ENCODE measurements at places on chromosomes 7 and 10.
A peak's percentile ranks its signal among the peaks of the same experiment; 100 is the strongest.

- DNase-seq, result peak; percentile 80
These were observed 1.9 kb downstream of the SLC29A4 start for GRCh38 chr7:5284304-5285281.

- DNase-seq, result no peak
These were observed 69.2 kb upstream of the EFCAB10 start for GRCh38 chr7:105650382-105650970.

- no peak for DNase-seq
These were observed 1177.4 kb upstream of the PHF14 start for GRCh38 chr7:9796241-9796640.

GRCh38 chr10:16016688-16017087, 156.4 kb upstream of the MINDY3 start:
- no peak for DNase-seq

DNA sequence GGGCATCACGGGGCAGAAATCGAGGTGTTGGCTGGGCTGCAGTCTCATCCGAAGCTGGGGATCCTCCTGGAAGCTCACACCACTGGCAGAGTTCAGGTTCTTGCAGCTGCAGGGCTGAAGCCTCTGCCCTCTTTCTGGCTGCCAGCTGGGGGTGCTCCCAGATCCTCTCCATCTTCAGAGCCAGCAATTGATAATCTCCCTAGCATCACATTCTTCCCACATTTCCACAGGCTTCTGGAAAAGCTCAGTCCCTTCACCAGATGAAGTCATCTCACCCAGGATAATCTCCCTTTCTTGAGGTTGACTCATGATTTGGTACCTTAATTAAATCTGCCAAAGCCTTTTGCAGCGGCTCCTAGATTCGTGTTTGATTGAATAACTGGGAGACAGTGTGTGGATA, 55.2 kb downstream of the NRP1 start:
- DNase-seq, result no peak

GRCh38 chr10:131198401-131198800, 113.1 kb downstream of the TCERG1L start:
- no peak for DNase-seq

DNA sequence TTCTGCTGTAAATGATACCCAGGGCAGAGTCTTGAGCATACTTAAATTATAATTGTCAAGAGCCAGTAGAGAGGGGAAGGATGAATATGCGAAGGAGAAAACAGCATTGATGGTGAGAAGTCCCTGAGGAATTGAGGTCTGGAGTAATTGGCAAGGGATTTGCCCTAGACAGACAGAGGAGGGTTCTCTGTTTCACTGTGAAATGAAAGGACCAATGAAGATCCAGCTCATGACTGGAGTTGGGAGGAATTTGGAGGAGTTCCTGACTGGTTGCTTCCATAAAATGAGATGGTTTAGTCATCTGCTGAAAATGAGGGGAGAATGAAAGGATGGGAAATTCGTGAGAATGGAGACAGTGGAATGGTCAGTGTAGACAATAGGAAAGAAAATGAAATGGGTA, 6.8 kb downstream of the PRPF18 start:
- DNase-seq, result no peak

GRCh38 chr10:16867556-16867955, 50.3 kb upstream of the RSU1 start:
- DNase-seq, result no peak

DNA sequence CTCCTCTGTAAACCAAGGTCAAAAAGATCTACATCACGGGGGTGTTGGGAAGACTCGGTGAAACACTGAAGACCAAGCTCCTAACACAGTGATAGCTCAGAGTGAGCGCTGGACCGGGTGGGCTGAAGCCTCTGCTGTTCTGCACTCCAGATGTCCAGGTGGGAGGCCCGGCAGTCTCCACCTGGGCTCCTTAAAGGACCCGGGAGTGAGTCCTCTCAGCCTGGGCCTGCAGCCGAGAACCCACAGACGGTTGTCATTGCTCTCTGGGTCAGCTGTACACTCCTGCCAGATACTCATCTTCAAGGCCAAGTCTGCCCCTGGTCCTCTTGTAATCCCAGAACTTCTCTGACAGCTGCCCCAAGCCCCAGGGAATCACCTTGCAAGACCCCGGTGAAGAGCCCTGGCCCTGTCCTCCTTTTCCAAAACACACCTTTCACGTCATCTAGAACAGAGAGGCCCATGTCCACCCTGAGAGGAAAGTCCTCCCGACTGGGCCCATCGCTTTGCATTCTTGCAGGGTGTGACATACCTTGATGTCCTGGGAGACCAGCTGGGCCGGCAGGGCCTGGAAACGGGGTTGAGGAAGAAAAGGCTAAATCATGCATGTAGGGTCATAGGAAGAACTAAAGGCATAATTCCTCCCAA, 43.7 kb downstream of the COL17A1 start:
- no peak for DNase-seq

DNA sequence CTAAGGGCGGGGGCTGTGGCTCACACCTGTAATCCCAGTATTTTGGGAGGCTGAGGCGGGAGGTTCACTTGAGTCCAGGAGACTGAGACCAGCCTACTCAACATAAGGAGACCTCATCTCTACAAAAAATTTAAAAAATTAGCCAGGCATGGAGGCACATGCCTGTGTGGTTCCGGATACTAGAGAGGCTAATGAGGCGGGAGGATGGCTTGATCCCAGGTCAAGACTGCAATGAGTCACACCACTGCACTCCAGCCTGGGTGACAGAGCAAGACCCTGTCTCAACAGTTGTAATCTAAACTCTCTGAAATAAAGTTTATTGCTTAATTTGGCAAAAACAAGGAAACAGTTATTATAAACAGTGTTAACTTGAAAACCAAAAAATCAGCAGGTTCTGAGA, 123.3 kb downstream of the USP6NL start:
- DNase-seq, result no peak

DNA sequence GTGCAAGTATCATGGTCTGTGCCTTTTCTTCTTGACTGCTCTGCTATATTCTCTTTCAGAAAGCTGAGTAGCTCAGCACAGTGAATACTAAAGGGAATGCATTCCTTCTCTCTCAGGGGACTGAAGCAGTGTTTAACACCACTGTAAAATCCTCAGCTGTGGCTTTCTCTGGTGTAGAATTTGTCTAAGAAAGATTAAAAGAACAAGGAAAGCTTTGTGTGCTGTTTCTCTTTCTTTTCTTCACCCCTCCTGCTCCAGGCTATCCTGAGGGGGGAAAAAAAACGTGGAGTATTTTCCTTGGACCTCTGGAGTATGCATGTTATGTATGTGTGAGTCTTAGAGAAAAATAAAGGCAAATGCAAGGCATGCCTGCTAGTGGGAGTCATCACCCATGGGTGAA, 383.9 kb downstream of the AUTS2 start:
- no peak for DNase-seq

GRCh38 chr7:372546-372931, 82.6 kb downstream of the FOXL3 start:
- no peak for DNase-seq

DNA sequence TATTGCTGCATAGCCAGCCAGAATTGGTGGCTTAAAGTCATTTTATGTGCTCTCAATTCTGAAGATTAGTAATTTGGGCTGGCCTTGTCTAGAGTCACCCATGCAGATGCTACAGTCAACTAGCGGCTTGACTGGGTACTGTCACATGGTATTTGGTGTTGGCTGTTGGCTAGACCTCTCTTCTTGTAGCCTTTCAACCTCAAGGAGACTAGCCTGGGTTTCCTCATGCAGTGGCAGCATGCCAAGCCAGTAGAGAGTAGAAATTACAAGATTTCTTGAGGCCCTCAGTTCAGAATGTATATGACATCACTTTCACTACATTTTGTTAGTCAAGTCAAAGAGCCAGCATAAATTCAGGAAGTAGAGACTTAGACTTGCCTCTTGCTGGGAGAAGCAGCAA, 3.7 kb upstream of the ZNF800 start:
- no peak for DNase-seq

DNA sequence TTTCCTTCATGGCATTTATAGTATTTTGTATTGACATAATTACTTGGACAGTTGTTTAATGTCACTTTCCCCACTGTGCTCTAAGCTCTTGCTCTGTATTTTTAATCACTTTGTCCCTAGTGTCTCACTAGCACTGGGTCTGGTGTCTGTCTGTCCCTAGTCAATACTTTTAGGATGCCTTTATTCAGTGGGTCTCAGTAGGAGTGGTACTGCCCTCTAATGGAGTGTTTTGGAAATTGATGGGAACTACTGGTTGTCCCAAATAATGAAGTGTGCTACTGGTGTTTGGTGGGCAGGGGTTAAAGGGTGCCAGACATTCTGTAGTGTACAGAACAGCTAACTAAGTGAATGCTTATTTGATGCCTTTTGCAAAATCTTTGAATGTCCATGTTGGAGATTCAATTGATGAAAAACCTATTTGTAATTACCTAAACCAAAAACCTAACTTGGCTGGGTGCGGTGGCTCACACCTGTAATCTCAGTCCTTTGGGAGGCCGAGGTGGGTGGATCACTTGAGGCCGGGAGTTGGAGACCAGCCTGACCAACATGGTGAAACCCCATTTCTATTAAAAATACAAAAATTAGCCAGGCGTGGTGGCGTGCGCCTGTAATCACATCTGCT, 33.3 kb downstream of the CDK14 start:
- DNase-seq, result no peak

GRCh38 chr7:82841828-82842227, 320.9 kb downstream of the PCLO start:
- DNase-seq, result no peak

GRCh38 chr10:110138197-110138812, 69.1 kb upstream of the MXI1 start:
- no peak for DNase-seq

GRCh38 chr7:75866114-75866488, 12.7 kb upstream of the RHBDD2 start:
- DNase-seq, result no peak

DNA sequence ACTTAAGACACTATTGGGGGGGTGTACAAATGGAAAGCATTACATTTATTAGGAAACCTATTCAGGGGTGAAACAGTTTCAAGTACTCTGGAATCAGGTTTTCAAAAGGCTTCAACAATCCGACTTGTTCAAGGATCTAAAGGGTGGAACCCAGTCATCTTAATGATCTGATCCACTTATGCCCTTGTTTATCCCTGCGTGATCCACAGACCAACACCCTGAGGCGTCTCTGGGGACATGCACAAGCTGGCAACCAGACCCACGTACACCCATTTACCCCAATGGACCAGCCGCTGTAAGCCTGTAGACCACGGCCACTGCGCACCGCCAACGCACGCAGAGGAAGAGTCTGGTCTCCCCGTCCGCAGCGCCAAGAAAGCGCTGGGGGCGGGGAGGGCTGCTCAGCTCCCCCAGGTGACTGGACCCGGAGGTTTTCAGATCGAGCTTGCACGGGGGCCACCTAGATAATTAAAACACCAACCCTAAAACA, 13.4 kb downstream of the HNRNPF start:
- DNase-seq, result no peak

DNA sequence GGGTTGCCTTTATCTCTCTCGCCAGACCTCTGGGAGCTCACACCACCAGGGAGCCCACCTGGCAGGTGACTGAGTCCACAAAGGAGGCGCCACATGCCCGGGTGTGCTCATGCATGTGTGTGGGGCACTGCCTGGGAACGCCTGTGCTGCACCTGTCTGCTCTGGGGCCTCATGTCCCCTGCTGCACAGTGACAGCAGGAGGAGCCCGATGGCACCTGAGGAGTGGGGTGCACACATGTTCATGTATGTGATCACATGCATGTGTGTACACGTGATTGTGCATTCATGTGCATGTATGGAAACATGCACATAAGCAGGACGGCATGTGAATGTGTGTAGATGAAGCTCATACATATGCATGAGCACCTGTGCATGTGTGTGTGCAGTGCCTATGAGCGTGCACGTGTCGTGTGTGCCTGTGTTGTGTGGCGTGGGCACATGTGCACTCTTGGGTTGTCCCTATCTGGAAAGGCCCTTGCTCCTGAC, 22.0 kb downstream of the YKT6 start:
- peak; percentile 0 for DNase-seq

GRCh38 chr7:96118449-96119001, 203.4 kb downstream of the SLC25A13 start:
- no peak for DNase-seq

DNA sequence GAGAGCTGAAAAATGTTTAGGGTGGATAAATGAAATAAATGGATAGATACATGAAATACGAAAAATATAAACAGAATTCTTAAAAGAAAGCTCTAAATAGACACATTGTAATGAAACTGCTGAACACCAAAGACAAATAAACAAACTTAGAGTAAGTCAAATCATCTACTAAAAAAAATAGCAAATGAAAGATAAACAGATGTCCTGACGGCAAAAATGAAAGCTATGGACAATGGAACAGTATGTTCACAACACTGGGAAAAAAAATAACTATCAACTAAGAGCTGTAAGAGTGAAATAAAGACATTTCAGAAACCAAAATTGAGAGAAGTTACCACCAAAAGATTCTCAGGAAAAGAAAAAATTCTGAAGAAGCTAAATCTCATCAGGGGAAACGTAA, 106.1 kb downstream of the SGMS1 start:
- no peak for DNase-seq

GRCh38 chr10:26881600-26882331, 21.0 kb upstream of the ABI1 start:
- no peak for DNase-seq

DNA sequence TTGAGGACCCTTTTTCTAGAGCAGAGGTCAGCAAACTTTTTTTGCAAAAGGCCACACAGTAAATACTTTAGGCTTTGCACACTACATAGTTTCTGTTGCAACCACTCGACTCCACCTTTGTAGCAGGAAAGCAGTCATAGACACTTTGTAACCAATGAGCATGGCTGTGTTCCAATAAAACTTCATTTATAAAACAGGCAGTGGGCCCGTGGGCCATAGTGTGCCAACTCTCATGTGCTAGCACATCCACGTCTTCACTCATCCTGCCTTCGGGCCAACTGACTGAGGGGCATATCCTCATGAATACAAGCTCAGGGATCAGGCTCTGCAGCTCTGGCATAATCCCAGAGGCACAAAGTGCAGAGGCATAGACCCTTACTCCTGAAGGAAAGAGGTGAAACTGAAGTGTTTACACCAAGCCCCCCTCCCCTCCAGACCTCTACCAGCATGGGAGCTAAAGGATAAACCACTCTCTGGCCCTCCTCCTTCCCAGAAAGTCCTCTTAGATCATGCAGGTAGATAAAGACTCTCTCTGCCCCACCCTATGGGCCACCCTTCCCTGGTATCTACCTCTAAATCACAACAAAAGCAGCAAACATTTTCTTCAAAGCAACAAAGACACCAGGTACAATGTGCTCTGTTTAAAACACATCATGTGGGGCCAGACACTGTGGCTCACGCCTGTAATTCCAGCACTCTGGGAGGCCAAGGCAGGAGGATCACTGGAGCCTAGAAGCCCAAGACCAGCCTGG, 71.0 kb downstream of the DLG5 start:
- DNase-seq, result no peak

- no peak for DNase-seq
These were observed 47.9 kb downstream of the PIP4K2A start for GRCh38 chr10:22666287-22667092.

GRCh38 chr7:36840904-36841303, 116.6 kb upstream of the AOAH start:
- no peak for DNase-seq

DNA sequence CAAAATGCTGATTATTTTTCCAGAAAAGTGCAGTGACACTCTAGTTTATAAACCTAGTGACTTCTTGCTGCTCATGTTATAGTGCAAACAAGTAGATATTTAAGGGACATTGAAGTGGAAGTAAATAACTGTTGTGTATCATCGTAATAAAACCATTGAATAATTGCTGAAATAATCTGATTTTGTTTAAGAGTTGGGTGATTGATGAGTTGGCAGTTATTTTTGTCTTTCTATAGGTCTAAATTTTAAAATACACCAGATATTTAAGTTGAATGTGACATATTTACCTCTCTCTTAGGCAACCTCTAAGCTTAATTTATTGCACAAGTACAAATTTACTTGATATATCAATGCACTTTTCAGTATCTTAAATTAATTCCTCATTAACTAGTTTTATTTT, 192.9 kb downstream of the TSPAN12 start:
- DNase-seq, result no peak

Data from right kidney (tissue), 9 donors.